ENCODE measurements at places on chromosomes 16 and 17.

- DNase-seq, result no peak
These were observed 20.4 kb downstream of the USP10 start for GRCh38 chr16:84720177-84720579.

DNA sequence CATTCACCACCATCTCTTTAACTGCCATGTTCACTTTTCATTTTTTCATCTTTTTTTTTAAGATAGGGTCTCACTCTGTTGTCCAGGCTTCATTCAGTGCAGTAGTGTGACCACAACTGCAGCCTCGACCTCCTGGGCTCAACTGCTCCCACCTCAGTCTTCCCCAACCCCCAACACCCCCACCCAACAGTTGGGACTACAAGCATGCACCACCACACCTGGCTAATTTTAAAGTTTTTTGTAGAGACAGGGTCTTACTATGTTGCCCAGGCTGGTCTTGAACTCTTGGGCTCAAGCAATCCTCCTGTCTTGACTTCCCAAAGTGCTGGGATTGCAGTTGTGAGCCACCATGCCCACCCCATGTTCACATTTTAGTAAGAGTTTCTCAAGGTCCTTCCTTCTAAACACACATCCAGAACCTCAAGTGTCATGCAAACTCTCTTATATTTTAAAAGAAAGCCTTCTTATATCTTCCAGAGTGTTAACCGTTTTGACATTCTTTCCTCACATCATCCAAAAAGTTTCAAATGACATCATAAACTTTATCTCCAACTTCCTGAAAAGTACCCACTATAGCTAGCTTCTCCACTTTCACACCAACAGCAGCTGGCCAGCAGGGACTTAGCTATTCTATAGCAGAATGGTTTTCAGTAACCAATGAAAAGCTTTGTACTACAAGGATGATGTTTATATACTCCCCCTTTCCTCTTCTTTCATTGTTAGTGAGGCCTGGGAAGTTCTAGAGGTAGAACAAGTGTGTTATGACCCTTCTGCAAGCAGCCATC, 49.3 kb downstream of the TRAF4 start:
- no peak for DNase-seq

GRCh38 chr16:4437366-4437765, 11.7 kb downstream of the DNAJA3 start:
- DNase-seq, result no peak

DNA sequence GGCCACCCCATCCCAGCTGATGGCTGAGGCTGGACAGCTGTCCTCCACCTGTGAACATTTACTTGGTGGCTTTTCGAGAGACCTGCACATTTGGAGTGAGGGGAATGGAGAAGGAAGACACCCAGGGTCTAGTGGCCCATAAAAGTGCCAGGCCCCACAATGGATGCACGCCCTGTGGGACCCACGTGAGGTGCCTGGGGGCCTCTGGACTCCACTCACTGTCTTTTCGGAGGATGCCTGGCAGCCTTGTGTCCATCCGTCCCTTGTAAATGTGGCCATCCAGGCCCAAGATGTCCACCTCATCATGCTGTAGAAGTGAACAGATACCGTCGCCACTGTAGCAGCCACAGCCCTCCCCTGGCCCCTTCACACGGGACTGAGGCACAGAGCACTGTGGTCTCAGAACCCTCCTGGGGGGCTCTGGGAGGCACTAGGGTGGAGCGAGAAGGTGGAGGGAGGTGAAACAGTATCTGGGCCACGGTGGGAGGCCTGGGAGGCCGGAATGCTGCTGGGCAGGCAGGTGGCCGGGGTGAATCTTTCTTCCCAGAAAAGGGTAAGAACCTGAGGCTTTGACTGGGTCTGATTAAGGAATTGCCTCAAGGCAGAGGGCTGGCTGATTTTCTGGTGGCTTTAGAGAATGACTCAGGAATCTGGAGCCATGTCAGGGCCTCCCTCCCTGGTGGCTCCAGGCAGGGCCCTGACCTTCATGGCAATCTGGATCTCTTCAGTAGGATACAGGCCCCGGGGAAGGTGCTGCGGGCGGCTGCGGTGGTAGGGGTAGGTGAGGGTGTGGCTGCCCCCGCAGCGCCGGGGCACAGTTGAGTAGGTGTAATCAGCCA, 11.5 kb downstream of the UBALD2 start:
- DNase-seq, result no peak

DNA sequence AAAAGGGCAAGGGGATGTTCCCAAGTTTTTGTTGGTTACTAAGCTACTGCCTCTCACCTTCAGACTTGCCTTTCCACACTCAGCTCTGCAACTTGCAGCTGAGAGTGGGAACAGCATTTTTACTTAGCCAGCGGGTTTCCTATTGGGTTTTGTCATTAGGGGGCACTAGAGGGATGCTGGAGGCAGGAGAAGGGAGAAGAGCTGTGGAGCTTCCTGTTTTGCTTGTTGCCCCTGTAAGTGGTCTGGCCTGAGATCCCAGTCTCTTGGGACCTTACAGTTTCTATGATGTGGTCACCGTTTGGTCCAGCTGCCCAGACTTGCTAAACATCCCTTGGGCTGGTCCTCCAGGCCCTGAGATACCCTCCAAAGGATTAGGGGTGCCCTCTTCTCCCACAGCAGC, 209.6 kb upstream of the NLRP1 start:
- no peak for DNase-seq

DNA sequence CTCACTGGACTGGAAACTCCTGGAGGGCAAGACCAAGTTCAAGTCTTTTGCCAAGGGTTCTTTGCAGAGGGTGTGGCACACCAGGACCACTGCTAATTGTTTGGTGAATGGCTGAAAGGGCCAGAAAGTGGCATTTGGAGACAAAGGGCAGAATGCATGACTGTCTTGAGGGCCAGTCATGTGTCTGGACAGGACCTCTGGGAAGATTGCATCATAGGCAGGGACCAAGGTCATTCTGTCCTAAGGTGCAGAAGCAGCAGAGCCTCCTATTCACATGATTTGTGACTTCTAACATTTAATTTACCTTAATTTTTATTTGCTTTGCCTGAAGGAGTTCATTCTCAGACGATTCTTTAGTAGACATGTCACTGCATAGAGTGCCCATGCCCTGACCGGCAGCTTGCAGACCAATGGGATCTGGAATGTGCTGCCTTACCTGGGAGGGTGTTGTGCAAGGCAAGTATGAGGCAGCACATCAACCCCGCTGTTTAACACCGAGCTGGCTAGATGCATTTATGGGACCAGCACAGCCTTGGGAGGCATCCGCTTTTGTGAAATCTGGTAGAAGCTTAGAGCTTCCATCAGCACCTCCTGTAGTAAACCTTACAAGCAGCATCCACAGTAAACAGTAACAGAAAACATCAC, 62.3 kb upstream of the MAF start:
- no peak for DNase-seq

All from stimulated activated effector memory CD8-positive, alpha-beta T cell treated with anti-CD3 and anti-CD28 coated beads, Interleukin-12 subunit alpha, Interleukin-12 subunit beta, amount 100 ng/mL, for 72 hours (primary cell).